ENCODE measurements at places on chromosomes 1 and 21. TPM values are rescaled to one million over a fixed set of nuclear protein-coding genes. Genes with fewer than 3 reads are reported as not detected.

DNA sequence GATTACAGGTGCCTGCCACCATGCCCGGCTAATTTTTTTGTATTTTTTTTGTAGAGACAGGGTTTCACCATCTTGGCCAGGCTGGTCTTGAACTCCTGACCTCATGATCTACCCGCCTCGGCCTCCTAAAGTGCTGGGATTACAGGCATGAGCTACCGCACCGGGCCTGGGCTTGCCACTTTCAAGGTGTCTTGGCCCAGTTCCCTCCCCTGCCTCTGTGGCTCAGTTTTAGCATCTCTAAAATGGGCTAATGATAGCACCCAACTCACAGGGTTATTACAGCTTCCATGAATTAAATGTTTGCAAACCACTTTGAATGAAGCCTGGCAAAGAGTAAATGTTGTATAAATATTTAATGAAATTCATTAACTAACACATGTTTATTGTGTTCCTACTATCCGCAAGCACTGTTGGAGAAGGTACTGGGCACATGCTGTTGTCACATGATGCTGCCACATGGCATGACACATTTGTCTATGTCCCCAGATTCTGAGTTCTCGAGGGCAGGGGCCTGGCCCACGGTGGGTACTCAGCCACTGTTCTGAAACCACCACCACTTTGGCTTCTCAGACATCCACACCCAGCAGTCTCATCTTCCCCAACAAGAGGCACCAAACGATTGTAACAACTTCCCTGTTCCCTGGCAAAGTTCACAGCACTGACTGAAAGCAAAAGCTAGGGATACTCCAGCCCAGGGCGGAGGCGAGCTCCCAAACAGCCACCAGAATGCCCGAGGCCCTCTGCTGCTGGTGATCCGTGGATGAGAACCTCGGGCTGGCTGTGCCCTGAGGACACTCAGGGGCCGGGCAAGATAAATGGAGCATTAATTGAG is 9.7 kb downstream of the IFFO2 start:
- DNase-seq = no peak
- H3K4me3 ChIP-seq = no peak overlapping the region
- H3K36me3 ChIP-seq = no peaks in the 10 kb centered on the region
- H3K27me3 ChIP-seq = no peaks in the 10 kb centered on the region

GRCh38 chr21:17458279-17458678 is 54.6 kb upstream of the CXADR start:
- H3K4me3 ChIP-seq = no peak overlapping the region
- no peak for DNase-seq
- H3K27me3 ChIP-seq = no peaks in the 10 kb centered on the region
- H3K4me1 ChIP-seq = peaks cover 26% of the 10 kb centered on the region
- H3K27ac ChIP-seq = no peak overlapping the region

DNA sequence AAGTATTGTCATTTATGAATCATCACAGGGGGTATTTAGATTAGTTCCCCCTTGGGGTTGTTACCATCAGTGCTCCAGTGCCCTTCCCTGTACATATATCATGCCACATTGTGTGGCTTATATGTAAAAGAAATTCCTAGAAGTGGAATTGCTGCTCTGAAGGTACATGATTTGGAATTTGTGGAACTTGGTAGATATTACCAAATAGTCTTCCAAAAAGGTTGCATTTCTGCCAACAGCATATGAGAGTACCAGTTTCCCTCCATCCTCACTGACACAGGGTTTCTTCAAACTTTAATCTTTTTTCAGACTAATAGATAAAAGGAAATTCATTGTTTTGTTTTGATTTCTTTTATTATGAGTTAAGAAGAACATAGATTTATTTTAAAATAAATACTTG is 41.3 kb downstream of the AKNAD1 start:
- DNase-seq = no peak
- no peak overlapping the region for H3K4me3 ChIP-seq
- H3K4me1 ChIP-seq = peaks cover 22% of the 10 kb centered on the region
- no peaks in the 10 kb centered on the region for H3K27me3 ChIP-seq
- H3K36me3 ChIP-seq = no peaks in the 10 kb centered on the region

DNA sequence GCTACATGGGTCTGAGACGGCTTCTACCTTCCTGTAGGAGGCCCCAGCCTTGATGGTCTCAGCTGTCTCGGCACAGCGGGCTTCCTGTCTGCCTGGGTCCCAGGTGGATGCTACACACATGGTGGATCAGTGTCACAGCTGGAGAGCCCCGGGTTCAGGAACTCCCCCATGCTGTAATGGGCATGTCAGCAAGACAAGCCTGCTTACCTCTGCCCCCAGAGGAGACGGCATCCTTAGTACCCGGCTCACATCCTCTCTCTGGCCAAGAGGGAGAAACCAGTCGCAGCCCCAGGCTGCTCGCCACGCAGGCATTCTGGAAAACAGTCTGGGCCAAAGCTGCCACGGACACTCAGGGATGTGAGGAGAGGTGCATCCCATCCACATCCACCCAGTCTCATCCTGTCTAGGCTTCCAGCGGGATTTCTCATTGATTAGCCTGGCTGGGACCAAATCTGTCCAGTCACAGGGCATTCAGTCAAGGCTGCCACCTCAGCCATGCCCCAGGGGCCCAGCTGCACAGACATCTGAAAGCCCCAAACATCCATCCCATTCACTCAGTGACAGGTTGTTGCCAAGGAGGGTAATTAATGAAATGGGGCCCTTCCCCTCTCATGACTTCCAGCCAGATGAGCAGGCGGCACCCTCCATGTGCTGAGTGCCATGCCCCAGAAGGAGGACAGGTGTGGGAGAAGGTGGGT is 10.5 kb downstream of the SNAP47 start:
- no peak for DNase-seq
- no peaks in the 10 kb centered on the region for H3K27me3 ChIP-seq
- H3K4me3 ChIP-seq = no peak overlapping the region
- peaks cover 4% of the 10 kb centered on the region for H3K36me3 ChIP-seq

DNA sequence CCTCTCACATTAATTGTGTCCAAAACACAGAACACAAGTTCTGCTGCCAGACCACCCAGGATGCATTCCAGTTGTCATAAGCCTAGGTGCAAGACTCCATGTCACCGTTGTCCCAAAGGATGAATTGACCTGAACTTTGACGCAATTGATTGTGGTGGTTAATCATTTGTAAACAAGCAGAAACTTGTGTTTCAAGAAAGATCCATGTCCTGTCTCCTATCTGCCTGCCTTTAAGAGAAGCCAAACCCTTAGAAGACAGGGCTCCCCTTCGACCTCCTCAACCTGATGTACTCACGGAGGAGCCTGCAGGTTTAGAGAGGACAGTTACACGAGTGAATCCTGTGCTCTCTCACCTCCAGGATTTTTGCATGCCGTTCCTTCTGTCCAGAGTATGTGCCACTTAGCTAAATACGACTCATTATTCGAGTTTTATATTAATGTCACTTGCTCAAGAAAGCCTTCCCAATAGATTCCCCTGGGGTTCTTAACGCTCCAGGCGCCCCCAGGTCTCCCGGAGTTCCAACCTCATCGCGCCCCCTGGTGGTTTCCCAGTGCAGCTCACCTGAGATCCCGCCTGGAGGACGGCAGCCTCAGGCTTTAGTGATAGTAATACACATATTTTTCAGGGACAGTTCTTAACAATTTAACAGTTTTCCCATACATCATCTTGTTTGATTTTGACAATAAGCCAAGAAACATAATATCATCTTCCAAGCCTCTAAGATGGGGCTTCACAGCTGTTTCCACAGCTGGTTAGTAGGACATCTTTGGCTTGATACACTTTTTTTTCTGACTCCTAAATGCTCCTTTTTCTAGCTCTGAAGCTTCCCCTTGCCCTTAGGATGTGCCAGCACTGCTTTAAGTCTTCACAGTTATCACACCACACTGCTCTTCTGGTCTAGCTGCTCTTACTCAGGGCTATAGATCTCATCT is 2.4 kb upstream of the C8B start:
- no peaks in the 10 kb centered on the region for H3K27me3 ChIP-seq
- no peaks in the 10 kb centered on the region for H3K36me3 ChIP-seq
- peak; percentile 68 for DNase-seq

GRCh38 chr1:31781756-31782371 is 17.7 kb upstream of the ADGRB2 start:
- no peak overlapping the region for H3K27ac ChIP-seq
- DNase-seq = no peak
- no peaks in the 10 kb centered on the region for H3K27me3 ChIP-seq
- no peaks in the 10 kb centered on the region for H3K36me3 ChIP-seq
- no peaks in the 10 kb centered on the region for H3K4me1 ChIP-seq

DNA sequence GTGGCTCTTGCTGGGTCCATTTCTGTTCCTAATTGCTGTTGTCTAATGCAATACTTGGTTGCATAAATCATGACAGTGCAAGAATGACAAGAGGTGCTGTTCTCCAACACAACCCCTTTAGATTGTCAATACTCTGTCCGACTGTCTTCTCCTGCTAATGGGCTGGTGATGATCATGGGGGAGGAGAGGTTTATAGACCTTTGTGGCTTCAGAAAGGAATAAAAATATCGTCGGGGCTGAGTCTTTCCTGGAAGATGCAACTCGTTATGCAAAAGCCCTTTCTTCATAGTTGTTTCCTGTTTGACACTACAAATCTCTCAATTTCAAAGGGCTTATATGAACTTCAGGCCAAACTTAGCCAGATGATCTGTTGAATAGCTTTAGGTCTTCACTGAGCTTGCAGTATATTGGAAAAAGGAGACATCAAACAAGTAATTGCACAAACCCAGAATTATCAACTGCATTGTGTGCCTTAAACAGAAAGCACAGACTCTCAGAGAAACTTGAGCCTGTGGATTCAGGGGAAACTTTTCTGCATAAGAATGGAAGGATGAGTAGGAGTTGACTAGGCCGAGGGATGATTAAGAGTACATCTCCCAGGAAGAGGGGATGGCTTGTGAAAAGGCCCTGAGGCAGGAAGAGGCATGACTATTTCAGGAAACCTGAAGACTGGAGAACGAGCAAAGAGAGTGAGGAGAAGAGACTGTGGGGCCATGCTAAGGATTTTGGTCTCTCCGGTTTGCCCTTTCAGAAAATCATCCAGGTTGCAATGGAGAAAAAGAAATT is 107.6 kb downstream of the TSEN15 start:
- H3K4me3 ChIP-seq = no peak overlapping the region
- peaks cover 17% of the 10 kb centered on the region for H3K4me1 ChIP-seq
- no peaks in the 10 kb centered on the region for H3K27me3 ChIP-seq
- H3K36me3 ChIP-seq = no peaks in the 10 kb centered on the region
- no peak overlapping the region for H3K27ac ChIP-seq

GRCh38 chr1:3857791-3858129 is 484 bp downstream of the DFFB start:
- peaks cover 36% of the 10 kb centered on the region for H3K4me1 ChIP-seq
- H3K27ac ChIP-seq = peak overlapping the region; percentile 44
- H3K27me3 ChIP-seq = no peaks in the 10 kb centered on the region
- no peaks in the 10 kb centered on the region for H3K36me3 ChIP-seq
- no peak for DNase-seq

- H3K27ac ChIP-seq = no peak overlapping the region
- no peaks in the 10 kb centered on the region for H3K27me3 ChIP-seq
- no peak for DNase-seq
- H3K4me1 ChIP-seq = no peaks in the 10 kb centered on the region
- no peak overlapping the region for H3K4me3 ChIP-seq
- no peaks in the 10 kb centered on the region for H3K36me3 ChIP-seq
Observed at GRCh38 chr1:26327956-26328362, 10.2 kb downstream of the CD52 start.

DNA sequence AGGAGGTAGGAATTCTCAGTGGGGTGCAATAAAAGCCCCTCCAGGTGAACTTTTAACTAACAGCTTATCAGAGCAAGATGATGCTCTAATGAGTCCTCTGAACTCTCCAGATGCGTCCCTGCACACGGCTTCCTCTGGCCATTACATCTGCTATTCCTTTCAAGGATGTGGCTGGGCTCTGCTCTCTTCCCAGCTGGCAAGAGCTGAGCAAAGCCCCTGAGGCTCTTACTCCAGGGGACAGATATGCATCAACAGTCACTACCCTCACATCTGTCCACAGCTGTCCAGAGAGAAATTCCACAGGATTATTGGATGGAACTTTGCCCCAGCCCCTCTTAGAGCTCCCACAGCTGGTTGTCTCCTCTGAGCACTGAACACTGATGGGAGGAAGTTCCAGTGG is 267.8 kb downstream of the C1orf94 start:
- H3K36me3 ChIP-seq = no peaks in the 10 kb centered on the region
- no peak for DNase-seq

- no peaks in the 10 kb centered on the region for H3K27me3 ChIP-seq
- H3K27ac ChIP-seq = no peak overlapping the region
- no peaks in the 10 kb centered on the region for H3K36me3 ChIP-seq
- no peak for DNase-seq
Observed at GRCh38 chr1:106072909-106073600, 983.4 kb upstream of the PRMT6 start.

GRCh38 chr21:44051462-44051941 is 39.4 kb downstream of the TRAPPC10 start:
- peaks cover 26% of the 10 kb centered on the region for H3K4me1 ChIP-seq
- no peaks in the 10 kb centered on the region for H3K27me3 ChIP-seq
- peak; percentile 46 for DNase-seq
- H3K27ac ChIP-seq = peak overlapping the region; percentile 66
- no peaks in the 10 kb centered on the region for H3K36me3 ChIP-seq

GRCh38 chr1:35569936-35570335 is 3.2 kb upstream of the TFAP2E start:
- H3K4me1 ChIP-seq = peaks cover 13% of the 10 kb centered on the region
- no peak overlapping the region for H3K4me3 ChIP-seq
- no peak for DNase-seq
- H3K27ac ChIP-seq = no peak overlapping the region
- no peaks in the 10 kb centered on the region for H3K27me3 ChIP-seq

GRCh38 chr1:201108614-201109013 is 3.6 kb downstream of the CACNA1S start:
- H3K4me3 ChIP-seq = no peak overlapping the region
- DNase-seq = no peak
- H3K27ac ChIP-seq = no peak overlapping the region

GRCh38 chr1:229162825-229163515 is 107.9 kb upstream of the RAB4A start:
- no peaks in the 10 kb centered on the region for H3K27me3 ChIP-seq
- no peak overlapping the region for H3K27ac ChIP-seq
- no peaks in the 10 kb centered on the region for H3K36me3 ChIP-seq
- peaks cover 16% of the 10 kb centered on the region for H3K4me1 ChIP-seq

DNA sequence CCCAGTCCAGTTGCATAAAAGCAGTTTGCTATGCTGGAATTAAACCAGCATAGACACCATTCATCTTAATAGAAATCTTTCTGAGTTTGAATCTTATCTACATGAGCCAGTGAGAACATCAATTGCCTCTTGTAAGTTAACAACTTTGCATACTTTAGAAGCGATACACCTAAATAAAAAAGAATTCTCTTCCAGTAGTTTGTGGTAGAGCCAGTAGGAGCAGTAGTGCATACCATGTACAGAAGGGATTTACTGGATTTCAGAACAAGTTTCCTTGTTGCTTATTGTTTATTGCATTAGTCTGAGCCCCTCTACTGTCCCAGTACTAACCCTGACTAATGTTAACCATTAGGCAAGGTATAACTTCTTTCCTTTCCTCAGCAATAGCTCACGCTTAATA is 313.1 kb downstream of the TGFB2 start:
- DNase-seq = no peak
- H3K27me3 ChIP-seq = no peaks in the 10 kb centered on the region
- no peak overlapping the region for H3K27ac ChIP-seq
- no peaks in the 10 kb centered on the region for H3K4me1 ChIP-seq
- H3K36me3 ChIP-seq = no peaks in the 10 kb centered on the region

The THEM5 gene
- total RNA-seq = not detected

The AKNAD1 gene
- not detected for total RNA-seq

The TSTD1 gene
- total RNA-seq = 90.8 TPM

The ADGRL4 gene
- 4.3 TPM for total RNA-seq

The TNFSF4 gene
- total RNA-seq = not detected

The MRPS14 gene
- total RNA-seq = 10.9 TPM

The OR2L13 gene
- total RNA-seq = not detected

The CFHR2 gene
- not detected for total RNA-seq

The ZFP69 gene
- total RNA-seq = 0.66 TPM

The KISS1 gene
- total RNA-seq = not detected

The AMY1A gene
- total RNA-seq = not detected

The ATP6V1G3 gene
- total RNA-seq = not detected
